ENCODE measurements at places on chromosomes 2 and 18.

DNA sequence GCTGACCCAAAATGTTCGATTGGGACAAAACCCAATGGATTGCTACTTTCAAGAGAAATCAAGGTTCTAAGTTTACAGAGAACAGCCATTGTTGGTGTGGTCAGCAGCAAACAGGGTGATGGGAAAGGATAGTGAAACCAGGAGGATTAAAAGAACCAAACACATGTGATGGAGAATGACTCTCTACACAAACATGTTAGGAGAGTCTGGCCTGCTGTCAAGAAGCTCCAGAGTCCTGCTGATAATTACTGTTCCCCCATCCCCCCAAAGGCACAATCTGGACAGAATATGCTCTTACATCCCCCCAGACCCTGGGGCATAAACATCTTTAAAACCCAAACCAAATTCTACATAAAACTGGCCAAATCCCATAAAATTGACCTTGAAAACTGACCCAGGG, 32.0 kb upstream of the ACYP2 start:
- no peak for DNase-seq

DNA sequence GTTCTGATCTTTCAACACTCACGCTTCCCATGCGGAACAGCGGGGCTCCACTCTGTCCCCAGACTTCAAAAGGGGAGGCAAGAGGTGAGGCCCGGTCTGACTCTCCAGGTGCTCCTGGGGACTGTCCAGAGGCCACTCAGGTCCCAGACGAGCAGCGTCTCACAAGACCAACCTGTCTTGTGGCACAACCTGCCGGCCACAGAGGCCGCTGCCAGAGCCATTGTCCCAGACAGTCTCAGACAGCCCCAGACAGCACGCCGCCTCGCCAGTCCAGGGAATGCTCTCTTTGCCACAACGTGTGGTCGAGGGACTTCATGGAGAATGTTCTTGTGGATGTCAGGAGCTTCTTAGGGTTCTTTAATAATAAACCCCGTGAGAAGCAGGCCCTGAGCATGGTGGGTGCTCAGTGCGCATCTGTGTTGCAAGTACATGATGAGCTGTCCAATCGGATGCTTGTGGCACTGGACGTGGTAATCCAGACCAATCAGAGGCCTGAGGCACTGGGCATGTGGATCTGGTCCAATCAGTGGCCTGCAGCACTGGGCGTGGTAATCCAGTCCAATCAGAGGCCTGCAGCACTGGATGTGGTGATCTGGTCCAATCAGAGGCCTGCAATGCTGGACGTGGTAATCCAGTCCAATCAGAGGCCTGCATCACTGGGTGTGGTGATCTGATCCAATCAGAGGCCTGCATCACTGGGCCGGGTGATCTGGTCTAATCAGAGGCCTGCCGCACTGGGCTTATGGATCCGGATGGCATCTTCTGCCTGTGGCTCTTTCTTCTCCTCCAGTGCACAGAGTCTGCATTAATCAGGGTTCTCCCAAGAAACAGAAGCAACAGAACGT, 76.4 kb downstream of the TMEM18 start:
- DNase-seq, result no peak

DNA sequence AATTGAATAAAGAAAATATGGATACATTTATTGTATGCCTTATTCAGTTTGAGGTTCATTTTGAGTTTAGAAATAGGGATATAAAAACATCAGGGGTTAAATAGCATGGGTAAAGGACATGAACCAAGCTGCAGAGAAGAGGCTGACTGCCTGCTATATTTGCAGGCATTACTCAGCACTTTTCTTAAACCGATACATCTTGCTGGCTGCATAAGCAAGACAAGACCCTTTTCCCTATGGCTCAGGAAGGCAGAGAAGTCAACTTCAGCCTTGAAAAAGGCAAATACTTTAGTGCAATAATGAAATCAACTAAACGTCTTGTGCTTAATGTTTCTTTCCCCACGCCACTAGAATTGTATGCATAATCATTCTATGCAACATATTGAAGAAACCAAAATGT, 36.4 kb downstream of the SCN1A start:
- DNase-seq, result peak; percentile 52

- peak; percentile 66 for DNase-seq
Measured at GRCh38 chr2:25982273-25982967, at the start of gene KIF3C. TSS of gene KIF3C (minus strand) at chr2:25982497. CDS start at chr2:25981917, 580 bp downstream.

- peak; percentile 9 for DNase-seq
Measured at GRCh38 chr2:52613064-52613463, 1154.5 kb upstream of the CHAC2 start.

DNA sequence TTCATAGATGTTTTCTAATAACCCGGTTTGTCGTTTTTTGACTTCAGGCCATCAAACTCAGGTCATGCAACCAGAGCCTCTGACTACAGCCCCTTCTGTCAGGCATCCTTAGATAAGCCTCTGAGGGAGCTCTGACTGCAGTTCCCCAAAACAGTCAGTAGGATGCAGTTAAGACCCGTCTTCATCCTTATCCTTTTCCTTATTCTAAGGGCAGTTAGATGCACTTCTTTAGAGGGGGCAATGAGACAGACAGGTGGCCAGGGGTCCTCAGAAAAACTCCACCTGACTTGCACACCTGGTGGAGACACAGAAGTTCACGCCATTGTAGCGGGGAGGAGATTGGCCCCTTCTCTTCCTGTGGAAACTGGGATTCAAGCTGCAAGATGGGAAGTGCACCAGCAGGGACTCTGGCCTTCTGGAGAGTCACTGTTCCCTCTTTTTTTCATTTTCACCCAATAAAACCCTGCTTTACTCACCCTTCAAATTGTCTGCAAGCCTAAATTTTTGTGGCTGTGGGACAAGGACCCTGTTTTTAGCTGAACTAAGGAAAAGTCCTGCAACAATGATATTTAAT, 104.8 kb upstream of the TFPI start:
- peak; percentile 33 for DNase-seq

DNA sequence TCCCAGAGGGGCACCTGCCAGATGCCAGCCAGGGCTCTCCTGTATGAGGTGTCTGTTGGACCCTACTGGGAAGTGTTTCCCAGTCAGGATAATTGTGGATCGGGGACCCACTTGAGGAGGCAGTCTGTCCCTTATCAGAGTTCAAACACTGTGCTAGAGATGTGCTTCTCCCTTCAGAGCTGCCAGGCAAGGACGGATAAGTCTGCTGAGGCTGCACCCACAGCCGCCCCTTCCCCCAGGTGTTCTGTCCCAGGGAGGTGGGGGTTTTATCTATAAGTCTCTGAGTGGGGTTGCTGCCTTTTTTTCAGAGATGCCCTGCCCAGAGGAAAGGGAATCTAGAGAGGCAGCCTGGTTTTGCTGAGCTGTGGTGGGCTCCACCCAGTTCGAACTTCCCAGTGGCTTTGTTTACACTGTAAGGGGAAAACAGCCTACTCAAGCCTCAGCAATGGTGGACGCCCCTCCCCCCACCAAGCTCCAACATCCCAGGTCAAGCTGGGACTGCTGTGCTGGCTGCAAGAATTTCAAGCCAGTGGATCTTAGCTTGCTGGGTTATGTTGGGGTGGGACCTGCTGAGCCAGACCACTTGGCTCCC, 324.0 kb upstream of the SETBP1 start:
- no peak for DNase-seq

DNA sequence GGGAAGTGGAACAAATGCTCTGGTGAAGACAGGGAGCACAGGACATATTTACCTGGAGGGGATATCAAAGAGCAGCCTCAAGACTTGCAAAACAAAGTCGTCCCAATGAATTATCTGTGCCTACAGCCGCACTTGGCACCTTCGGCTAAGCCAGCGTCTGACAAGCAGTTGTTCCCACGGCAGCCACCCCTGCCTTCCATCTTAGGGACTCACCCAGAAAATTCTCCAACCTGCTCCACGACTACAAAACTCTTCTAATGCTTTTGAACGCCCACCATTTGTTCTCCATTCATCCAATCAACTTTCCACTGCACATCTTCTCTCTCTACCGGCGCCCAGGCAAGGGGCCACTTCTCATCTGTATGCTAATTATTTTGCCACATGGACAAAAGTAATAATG, 7.0 kb downstream of the MYT1L start:
- DNase-seq, result no peak

GRCh38 chr18:59400407-59400806, 41.3 kb upstream of the LMAN1 start:
- no peak for DNase-seq

- DNase-seq, result no peak
Measured at GRCh38 chr18:59940068-59940467, 40.3 kb downstream of the PMAIP1 start.

DNA sequence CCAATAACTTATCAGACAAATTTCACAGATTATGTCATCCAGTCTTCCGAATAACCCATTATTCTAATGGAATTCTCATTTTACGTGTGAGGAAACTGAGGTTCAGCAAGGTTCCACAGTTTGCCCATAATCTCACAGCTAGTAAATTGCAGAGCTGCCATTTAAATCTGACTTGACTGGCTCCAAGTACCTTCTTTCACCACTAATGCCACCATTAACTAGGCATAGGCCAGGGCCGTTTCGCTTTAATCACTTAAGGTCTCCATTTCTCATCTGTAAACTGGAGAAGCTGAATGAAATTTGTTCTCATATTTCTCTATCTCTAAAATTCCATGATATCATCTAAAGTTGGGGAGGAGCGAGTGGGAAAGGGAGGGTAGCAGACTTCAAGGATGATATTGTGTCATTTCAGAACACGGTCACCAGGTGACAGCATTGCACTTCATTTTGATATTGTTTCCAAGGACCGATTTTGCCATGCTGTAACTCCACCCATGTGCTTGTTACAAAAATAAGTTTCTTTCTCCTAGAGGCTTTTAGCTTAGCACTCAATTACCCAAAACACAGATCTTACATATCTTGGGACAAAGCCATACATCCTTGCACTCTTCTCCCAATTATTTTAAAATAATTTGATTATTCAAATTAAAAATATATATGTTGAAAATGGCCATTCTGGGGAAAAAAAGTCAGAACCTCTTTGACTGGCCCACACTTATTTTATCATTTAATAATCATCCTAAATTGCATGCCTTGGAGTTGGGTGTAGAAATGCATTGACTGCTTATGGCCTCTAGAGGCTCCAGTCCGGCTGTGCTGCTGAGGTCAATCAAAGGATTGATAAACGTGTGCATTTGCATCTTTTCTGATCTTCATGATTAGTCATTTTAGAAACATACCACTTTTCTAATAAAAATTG, 123.8 kb downstream of the AKAIN1 start:
- peak; percentile 17 for DNase-seq

DNA sequence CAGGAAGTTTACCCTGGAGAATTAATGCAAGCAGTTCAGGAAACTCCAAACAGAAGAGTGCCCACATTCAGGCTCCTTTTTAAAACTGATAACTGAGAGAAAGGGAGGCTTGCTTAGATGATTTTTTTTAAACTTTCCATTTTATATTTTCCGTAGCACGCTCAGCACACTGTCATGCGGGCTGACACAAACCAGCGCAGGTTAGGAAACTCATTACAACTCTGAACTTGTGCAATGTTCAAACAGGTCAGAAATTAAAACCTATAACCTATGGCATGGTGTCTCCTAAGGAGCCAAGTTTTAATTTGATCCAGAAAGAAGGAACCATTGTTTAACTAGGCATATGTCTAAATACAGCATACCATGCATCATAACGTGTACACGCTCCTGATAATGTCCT, 117.7 kb upstream of the SMIM21 start:
- DNase-seq, result no peak

GRCh38 chr2:73766994-73767393, 12.9 kb downstream of the DUSP11 start:
- DNase-seq, result no peak

DNA sequence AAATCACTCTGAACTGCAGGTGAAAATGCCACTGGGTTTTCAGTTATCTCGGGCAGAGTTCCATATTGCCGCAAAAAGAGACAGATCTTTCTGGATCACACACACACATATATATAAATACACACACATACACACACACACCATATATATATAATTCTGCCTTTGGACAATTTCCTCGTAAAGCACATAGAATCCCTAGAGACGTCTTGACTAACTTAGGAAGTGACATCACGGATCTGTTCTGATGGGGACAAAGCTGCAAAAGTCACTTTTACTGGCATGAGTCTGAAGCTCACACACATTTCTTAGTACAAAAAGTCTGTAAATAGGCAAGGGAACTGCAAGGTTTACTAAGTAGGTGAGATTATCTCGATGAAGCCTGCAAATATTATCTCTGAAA, 28.6 kb upstream of the MBOAT2 start:
- DNase-seq, result no peak

DNA sequence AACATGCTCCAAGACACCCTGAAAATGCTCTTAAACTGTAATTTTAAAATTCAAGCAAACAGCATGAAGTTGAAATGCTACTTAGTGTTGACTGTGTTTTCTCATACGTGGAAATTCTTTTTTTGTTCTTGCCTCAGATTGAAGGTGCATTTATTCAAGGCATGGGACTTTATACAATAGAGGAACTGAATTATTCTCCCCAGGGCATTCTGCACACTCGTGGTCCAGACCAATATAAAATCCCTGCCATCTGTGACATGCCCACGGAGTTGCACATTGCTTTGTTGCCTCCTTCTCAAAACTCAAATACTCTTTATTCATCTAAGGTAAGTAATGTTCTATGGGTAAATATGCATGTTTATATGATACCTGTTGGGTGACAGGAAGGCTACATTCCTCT, 82.7 kb downstream of the AOX1 start:
- DNase-seq, result no peak

DNA sequence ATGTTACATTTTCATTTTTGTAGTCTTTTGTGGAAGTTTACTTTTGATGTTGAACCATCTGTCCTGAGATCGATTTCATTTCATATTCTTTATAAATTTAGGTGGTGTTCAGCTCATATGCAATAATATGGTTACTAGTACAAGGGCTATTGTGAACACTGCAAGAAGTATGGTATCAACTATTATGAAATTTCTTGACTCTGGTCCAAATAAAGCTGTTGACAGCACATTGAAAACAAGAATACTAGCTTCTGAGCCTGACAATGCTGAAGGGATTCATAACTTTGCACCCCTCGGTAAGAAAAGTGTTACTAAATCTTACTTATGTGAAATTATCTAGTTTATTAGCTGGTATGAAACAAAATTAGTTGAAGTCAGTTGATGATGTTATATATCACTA, 124.9 kb upstream of the TTC27 start:
- DNase-seq, result no peak

DNA sequence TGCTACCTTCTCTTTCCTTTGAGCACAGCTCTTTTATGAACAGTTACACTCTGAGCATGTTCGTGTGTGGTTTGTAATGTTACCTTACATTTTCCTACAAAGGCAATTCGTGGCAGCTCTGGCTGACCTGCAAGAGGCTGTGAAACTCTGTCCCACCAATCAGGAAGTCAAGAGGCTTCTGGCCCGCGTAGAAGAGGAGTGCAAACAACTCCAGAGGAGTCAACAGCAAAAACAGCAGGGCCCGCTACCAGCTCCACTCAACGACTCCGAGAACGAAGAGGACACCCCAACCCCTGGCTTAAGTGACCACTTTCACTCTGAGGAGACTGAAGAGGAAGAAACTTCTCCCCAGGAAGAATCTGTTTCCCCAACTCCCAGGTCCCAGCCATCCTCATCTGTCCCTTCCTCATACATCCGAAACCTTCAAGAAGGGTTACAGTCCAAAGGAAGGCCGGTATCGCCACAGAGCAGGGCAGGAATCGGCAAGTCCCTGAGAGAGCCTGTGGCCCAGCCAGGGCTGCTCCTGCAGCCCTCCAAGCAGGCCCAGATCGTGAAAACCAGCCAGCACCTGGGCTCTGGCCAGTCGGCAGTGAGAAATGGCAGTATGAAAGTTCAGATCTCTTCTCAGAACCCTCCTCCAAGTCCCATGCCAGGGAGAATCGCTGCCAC, 56.9 kb downstream of the WDSUB1 start:
- no peak for DNase-seq
